Neural progenitor cell (in vitro differentiated cells): ENCODE measurements at places on chromosomes 6 and 20.

DNA sequence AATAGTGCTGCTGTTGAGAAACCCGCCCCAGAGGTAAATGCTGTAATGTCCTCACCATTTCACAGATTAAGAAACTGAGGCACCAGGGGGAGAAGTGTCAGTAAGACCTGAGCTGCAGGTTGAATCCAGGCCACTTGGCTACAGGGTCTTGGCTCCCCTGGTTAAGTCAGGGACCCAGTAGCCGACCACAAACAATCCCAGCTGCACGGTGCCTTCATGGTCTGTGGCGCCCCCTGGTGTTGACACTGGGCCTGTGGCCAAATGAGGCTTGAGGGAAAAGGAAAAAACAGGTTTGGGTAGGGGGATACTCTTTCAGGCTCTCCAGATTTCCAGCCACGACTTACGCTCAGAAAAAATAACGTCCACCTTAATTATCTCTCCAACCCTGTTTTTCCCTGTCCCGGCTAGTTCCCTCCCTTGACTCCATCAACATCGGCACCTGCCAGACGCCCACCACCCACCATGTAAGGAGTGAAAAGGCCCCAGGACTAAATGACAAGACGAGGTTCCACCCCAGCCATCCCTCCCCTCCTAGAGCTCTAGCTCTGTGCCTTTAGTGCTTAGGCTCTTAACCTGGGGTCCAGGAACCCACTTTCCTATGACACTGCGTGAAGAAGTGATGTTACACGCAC is 47.7 kb upstream of the POLR1H start:
- DNase-seq = peak; percentile 71

- no peak for DNase-seq
Observed at GRCh38 chr6:1817033-1817761, 207.5 kb downstream of the FOXC1 start.

DNA sequence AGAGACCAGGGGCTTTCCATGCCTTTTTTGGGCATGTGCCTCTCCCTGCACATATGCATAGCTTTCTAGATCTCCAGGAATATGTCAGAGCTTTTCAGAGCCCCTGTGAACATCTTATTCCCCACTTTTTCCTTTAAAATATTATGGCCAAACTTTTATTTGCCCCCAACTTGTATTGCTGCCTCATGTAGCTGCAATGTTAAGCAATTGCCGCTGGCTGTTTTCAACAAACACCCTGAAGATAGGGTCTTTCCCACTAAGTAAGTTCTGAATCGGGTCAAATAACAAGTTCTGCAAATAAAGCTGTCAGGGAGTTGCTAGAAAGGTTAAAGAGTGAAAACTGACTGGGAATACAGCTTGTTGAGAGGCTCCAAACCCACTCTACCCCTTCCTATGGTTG is 42.3 kb downstream of the EBF4 start:
- DNase-seq = no peak

- DNase-seq = no peak
Observed at GRCh38 chr6:82410151-82410648, 46.6 kb downstream of the TPBG start.

DNA sequence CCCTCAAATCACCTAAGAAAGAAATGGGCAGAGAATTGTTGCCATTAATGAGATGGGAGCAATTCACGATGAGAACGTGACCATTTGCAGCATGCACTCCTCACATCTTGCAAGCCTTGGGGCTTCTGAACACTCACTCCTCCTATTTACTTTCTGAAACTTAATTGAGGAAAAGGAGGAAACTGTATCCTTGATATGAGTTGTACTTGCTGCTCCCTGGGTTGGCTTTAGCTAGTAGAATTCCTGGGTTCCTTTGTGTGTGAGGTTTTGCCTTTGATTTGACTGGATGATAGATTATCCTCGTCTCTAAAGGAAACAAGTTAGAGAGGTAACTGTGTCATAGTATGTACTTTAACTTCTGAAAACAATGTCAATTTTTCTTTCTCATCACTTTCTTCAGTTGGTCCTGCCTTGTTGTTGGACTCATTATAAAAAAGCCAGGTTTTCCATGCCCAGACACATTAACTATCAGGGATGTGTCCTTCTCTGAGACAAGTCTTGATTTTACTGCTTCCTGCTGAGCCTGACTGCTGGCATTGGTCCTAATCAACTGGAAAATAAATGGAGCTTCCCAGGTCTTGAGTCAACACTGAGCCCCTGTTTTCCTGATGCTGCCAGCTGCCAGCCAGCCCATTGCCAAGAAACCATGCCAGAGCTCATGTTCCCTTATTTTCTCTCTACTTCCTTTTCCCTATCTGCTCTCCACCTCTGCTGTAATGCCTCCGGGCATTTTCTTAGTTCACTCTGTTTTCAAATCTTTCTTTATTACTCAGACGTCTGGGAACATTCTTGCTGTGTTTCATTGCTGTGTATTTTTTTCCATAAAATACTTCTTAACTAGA is 6.0 kb upstream of the MRAP2 start:
- no peak for DNase-seq

DNA sequence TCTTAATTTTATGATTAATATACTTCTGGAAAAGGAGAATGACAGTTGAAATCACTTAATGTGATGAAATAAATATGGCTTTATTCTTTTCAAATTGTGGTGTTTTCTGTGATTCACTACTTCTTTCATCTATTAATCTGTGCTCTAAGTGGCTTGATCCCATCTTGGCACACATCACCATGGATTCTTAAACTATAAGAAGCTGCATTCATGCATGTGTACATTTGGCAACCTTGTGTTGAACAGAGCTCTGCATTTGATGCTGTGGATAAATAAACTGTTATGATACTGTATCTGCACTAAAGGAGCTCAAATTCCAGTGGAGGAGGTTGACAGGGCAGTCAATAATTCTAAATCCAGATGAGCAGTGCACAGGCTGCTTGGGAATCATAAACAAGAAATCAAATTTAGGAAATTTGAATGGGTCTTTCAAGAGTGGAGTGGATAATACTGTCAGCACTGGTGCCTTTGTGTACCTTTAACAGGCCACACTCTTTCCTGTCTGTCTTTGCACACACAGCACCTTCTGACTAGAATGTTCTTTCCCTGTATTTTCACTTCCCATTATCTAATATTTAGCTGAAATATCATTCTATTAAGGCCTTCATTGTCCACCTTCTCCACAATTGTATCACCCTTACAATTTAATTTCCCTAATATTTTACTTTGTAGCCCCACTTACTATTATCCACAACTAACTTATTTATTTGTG is 252.9 kb downstream of the GRM1 start:
- DNase-seq = no peak

DNA sequence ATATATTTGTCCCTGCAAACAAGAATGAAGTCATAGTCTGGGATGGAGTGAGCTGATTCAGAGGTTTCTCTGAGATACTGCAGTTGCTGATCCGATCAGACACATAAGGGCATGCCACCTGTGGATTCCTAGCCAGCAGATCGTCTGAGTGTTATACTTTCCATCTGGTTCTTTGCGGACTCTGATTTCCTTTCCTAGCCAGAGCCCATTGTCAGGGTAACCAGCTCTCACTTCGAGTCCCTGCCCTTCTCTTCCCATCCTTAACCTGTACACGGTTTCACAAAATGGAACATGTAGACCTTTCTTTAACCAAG is 100.9 kb downstream of the TMEM200A start:
- DNase-seq = no peak

DNA sequence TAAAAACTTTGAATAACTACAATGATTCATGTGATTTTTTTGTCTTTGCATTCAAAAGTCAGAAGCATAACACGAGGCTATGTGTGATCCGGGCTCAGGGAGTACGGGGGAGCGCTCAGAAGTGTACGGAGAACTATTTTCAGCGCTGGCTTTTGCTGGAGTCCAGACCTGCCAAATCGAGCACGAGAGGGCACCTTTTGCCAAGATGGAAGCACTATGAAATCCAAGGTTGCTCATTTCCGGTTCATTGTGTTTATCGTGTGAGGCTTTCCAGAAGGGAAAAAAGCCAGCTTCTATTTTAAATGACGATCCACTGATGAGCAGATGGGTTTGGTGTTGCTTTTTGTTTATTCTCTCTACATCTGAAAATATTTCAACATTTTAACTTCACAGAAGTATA is 11.3 kb downstream of the RAMACL start:
- no peak for DNase-seq

- peak; percentile 31 for DNase-seq
Observed at GRCh38 chr6:153725456-153725855, 313.6 kb upstream of the OPRM1 start.

GRCh38 chr6:11950109-11950508 is 62.0 kb upstream of the HIVEP1 start:
- DNase-seq = no peak

DNA sequence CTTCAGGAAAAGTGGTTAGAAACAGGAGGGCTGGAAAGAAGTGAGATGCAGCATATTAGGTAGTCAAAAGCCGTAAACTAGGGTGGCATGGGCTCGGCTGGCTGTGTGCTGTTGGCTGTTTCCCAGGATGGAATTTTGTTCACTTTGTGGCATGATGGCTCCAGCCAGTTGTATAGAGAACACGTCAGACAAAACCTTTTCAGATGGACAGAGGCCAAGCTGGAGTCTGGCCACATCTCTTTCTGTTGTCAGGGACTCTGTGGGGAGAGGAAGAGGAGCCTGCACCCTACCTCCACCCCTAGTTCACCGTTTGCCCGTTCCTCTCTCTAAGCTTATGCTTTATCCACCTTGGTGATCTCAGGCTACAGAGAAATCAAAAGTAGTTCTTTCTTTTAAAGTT is 22.0 kb downstream of the C6orf89 start:
- peak; percentile 16 for DNase-seq

DNA sequence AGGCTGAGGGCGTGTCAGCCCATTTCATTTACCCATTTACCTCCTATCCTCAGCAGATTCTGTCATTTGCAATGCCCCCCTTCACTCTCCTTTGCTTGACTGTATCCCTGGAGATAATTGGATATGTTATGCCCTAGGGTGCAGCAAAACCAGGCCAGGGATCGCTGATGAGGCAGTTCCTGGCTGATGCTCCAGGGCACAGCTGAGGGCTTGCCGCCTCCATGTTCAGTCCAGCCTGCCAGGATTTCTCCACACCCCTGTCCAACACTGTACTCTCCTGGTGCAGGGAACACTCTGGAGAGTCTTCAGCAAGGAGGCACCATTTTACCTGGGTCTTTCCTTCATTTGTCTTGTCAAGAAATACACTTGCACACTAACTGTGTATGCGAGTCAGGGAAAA is 532.1 kb upstream of the CHD6 start:
- no peak for DNase-seq

DNA sequence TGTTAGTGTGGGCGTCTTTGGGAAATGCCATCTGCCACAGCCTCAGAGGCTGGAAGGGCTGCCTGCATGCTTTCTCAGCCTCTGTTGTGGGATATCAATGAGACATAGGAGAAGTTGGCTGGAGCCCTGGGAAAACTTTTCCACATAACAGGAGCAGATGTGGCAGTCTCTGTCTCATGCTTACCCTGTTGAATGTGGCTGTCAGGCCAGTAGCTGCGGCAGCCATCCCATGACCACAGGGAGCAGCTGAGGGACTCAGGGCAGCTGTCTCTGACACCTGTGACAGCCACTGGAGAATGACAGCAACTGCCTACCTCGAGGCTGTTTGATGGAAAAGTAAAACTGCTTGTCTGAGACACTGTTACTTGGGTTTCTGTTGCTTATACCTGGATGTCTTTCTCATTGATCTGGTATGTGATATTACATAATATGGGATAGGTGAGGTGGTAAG is 64.4 kb downstream of the TULP4 start:
- DNase-seq = no peak

DNA sequence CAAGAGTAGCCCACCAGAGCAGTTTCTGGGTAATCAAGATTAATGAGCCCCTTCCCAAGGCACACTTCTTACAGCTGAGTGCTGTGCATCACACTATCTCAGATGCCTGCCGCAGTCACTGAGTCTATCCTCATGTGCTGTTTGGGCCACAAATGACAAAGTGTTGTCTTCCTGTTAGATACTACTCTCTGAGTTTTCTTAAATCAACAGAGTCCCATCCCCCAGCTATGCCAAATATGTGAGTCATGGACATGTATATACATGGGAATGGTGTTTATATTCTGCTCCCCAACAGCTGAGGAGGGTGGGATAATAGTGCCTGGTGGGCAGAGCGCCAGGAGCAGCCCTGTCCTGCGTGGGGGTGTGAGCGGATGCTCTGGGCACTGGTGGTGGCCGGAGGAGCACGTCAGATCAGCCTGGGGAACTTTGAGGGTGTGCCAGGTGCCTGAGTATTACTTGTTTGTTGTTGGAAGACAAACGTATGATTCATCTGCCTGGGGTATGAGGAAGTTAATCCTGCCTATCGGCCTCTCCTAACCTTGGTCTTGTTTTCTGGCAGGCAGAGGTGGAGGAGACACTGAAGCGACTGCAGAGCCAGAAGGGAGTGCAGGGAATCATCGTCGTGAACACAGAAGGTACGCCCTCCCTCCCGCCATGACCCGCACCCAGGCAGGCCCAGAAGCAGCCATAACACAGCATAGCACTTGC is 9.6 kb downstream of the DYNLRB1 start:
- no peak for DNase-seq

- no peak for DNase-seq
Observed at GRCh38 chr6:15672818-15673217, 10.0 kb upstream of the DTNBP1 start.

DNA sequence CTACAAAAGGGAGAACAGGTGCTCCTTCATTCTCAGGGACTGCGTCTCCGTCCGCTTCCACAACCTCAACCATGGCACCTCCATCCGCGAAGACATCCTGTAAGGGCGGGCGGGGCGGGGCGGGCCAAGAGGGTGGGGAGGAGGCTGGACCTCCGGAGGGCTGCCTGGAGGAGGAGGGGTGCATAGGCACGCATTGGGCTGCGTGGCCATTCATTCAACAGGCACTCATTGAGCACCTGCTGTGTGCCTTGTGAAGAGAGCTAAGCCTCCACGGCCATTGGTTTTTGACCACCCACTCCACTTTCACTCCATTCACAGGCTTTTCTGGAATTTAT is 435 bp downstream of the ZSWIM3 start:
- DNase-seq = peak; percentile 44
